ENCODE measurements at places on chromosomes 6 and 20.

GRCh38 chr6:139325125-139325524 is 33.3 kb upstream of the TXLNB start:
- no peak for DNase-seq

DNA sequence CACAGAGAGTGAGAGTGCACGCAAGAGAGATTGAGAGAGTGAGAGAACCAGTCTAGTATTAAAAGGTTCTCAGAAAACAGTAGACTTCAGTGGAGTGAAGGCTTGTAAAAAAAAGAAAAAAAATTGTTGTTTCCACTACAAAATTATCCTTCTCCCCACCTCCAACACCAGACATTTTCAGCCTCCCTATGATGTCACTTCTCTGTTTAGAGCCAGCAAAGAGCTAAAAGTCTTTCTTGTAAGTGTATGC is 77.8 kb downstream of the BACH2 start:
- DNase-seq = no peak

DNA sequence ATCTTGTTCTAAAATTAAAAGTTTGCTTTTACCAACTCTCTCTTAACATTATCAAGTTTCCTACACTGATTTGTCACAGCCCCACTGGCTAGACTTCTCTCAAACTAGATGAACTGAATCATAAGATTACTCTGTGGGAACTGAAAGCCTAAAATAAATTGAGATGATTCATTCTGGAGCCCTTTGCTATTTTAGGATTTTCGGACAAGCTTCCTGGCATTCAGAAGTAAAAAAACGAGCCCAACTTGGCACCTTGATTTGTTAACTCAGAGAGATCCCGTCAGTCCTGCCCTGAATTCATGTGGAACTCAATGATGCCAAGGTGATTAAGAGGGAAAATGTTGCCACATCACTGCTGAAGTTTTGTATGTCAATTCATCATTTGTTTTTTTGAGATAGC is 122.0 kb upstream of the NRSN1 start:
- DNase-seq = no peak

GRCh38 chr6:142417331-142417750 is 115.5 kb downstream of the ADGRG6 start:
- DNase-seq = no peak

DNA sequence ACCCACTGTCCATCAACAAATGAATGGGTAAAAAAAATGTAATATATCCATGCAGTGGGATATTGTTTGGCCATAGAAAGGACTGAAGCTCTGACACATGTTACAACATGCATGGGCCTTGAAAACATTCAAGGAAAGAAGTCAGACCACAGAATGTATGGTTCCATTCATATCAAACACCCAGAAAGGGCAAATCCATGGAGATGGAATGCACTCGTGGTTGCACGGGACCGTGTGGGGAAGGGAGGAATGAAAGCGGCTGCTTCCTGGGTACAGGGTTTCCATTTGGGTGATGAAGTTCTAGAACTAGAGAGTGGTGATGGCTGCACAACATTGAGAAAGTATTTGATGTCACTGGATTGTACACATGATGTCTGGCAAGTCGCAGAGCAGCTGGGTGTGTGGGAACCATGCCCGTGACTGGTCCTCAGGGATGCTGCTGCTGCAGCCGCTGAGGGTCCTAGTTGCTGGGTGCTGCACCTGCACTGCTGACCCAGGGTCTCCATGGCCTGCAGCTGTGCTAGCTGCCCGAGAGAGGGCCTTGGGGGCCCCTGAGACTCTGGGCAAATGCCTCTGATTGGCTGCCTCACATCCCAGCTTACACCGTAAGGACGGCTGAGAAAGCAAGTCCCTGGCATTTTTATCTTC is 220.3 kb downstream of the NRN1 start:
- DNase-seq = no peak

- DNase-seq = no peak
Observed at GRCh38 chr6:163626073-163626867, 211.8 kb downstream of the QKI start.

- no peak for DNase-seq
Observed at GRCh38 chr6:273551-274058, 18.7 kb upstream of the DUSP22 start.

GRCh38 chr20:3812975-3813847 is 7.1 kb upstream of the AP5S1 start:
- no peak for DNase-seq

- no peak for DNase-seq
Observed at GRCh38 chr6:23783901-23784300, 342.1 kb upstream of the NRSN1 start.

- DNase-seq = no peak
Observed at GRCh38 chr20:33719277-33719988, 677 bp downstream of the PXMP4 start.

- DNase-seq = no peak
Observed at GRCh38 chr20:19594896-19595295, 163.2 kb upstream of the RIN2 start.

DNA sequence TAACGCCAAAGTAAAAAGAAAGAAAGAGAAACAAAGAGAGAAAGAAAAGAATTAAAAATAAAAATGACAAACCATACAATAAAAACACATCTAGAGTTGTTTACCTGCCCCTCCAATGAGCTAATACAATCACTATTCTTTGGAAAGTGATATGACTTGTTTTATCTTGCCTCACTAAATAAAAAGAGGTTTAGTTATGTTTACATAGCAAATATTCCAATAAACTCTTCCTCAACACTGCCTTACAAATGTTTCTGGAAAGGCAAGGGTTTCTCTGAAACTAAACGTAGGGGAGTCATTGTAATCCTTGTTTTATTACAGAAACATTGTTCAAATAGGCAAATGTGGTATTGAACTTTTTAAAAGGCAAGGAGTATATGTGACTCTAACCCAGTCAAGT is 396.2 kb downstream of the EPM2A start:
- DNase-seq = no peak

- DNase-seq = no peak
Observed at GRCh38 chr6:166459272-166459671, 76.5 kb upstream of the MPC1 start.

GRCh38 chr6:149190224-149190831 is 127.2 kb upstream of the TAB2 start:
- DNase-seq = no peak

GRCh38 chr6:130647246-130647645 is 180.0 kb upstream of the SMLR1 start:
- DNase-seq = no peak

DNA sequence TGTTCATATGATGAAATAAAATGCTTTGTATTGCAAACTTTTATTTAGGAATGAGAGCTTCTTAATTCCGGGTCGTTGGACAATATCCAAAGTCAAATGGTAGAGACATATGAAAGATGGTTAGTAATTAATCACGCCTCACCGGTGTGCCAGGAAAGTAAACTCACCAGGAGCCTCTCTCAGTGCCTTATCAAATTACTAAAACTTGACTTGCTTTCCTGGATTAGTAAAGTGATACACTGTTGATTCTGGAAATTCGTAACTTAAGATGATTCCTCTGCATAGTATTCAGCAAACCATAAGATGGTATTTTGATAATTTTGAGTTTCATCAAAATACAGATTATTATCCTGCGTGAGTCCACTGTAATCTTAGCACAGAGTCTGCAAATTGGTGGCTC is 115.2 kb downstream of the PAX1 start:
- DNase-seq = no peak

DNA sequence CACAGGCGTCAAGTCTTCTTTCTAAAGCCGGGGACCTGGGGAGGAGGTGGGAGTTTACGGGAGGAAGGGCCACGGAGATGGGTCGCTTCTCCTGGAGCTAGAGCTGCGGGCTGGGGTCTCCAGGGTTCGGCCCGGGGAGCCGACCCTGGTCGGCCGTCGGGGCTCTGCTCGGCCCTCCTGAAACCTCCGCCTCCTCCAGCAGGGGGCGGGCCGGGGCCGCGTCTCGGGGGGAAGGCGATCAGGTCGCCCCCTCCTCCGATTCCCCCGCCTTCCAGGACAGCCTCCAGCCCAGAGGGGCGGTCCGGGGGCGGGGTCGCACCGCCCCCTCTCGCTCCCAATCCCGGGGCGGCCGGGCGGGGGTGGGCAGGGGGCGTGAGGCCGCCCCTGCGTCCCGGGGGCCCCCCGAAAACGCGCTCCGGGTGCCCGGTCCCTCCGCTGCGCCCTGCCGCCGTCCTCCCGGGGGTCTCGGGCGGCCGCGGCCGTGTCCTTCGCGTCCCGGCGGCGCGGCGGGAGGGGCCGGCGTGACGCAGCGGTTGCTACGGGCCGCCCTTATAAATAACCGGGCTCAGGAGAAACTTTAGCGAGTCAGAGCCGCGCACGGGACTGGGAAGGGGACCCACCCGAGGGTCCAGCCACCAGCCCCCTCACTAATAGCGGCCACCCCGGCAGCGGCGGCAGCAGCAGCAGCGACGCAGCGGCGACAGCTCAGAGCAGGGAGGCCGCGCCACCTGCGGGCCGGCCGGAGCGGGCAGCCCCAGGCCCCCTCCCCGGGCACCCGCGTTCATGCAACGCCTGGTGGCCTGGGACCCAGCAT is at the start of gene CEBPB:
TSS of gene CEBPB (plus strand) at position 580 of the 814 bp plus-strand sequence. CDS start at position 784, 204 bp downstream.
- peak; percentile 68 for DNase-seq

- no peak for DNase-seq
Observed at GRCh38 chr6:1787894-1788293, 178.2 kb downstream of the FOXC1 start.

DNA sequence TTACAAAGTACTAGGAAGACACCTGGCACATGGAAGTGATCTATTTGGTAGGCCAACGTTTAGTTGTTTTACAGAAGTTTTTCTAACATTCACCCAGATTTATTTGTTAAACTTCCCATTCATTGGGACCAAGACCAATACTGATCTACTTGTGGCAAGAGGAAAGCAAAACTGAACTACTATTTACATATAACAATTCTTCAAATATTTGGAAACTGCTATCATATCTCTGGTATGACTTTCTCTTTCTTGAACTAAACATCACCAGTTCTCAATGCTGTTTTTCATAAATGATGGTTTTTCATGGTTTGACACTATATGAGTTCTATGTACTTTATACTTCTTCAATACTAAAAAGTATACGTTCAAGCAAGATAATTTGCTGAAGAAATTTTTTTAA is 189.2 kb downstream of the ASCC3 start:
- no peak for DNase-seq

DNA sequence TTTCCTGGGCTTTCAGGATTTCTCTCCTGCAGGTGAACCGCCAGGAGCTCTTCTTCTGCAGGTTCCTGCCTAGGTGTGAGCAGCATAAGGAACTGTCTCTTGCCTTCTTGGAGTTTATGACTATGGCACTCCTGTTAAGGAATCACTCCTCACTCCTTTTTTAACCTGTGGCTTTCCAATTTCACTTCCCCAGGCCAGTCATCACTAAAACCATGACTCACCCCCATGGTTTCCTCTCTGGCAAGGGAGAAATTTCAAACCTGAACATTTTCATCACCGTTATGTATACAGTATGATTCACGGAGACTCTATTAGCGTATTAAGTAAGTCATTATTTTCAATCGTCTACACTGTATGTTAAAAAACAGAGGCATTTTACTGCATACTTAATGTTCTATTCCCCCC is 78.2 kb upstream of the ARID1B start:
- no peak for DNase-seq

DNA sequence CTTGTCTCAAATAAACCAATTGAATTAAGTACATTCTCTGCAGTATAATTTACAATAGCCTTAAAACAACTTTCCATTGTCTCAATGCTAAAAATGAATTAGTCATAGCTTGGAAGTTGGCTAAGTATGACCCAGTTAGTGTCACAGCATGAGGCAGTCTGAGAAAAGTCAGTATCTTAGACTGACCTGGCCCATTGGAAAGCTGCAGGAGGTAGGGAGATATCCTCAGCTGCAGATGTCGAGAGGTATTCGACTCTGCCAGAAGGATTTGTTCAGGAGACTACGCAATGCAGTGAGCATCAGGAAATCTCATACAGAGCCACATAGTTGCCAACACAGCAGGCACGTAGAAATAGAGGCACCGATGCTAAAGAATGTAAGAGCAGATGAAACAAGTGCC is 350.9 kb upstream of the NRSN1 start:
- no peak for DNase-seq

GRCh38 chr6:166333172-166333995 is 9.0 kb downstream of the SFT2D1 start:
- DNase-seq = no peak

DNA sequence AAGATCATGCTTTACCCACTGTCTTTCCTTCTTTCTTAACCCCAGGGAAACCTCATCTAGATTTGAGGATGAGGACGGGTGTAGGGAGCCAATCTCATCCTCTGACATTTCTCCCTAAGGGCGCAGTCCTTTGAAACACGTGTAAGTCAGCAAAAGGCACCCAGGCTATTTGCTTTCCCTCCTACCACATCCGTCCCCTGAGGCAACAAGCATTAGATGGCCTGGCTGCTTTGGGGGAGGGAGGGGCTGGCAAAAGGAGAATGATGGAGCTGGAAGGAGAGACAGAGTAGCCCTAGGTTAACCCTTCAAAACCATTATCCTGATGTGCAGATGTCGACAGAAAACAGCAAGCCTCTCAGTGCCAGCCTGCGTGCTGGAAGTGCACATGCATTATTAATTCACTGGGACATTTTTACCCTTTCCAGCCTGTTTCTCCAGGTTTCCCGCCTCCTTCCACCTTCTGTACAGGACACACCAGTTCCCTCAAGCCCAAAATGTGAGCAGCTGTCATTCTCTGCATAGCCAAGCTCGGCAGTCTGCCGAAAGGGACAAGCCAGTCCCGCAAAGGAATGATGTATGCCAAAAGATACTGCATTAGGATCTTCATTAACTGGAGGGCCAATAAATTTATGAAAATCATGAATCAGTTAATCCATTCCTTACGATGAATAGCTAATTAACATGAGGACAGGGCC is 547.2 kb downstream of the CD83 start:
- DNase-seq = no peak

- DNase-seq = no peak
Observed at GRCh38 chr6:123333000-123333756, 303.6 kb downstream of the TRDN start.

DNA sequence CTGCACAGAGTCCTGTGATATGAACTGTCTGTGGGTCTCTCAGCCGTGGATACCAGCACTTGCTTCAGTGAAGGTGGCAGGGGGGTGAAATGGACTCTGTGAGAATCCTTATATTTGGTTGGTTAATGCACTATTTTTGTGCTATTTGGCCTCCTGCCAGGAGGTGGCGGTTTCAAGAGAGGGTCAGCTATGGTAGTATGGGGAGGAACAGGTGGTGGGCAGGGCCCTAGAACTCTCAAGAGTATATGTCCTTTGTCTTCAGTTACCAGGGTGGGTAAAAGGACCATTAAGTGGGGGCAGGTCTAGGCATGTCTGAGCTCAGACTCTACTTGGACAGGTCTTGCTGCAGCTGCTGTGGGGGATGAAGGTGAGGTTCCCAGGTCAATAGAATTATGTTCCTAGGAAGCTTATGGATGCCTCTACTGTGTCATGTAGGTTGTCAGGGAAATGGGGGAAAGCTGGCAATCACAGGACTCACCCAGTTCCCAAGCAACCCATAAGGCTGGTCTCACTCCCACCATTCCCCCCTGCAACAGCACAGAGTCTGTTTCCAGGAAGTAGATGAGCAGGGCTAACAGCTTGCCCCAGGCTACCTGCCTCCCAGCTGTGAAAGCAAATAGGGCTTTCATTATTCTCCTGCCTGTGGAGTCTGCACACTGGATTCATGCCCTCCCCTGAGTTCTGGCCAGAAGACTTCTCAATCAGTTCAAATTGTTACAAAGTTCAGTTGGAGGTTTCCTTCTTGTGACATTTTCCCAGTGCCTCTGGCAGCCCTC is 56.8 kb upstream of the PHIP start:
- DNase-seq = no peak

- DNase-seq = no peak
Observed at GRCh38 chr6:158938811-158939254, 61.2 kb downstream of the RSPH3 start.

GRCh38 chr6:105740946-105741645 is 338.2 kb upstream of the PREP start:
- no peak for DNase-seq
